Lower leg skin (tissue), 4 donors: ENCODE measurements at places on chromosomes 12 and 14. TPM values are rescaled to one million over a fixed set of nuclear protein-coding genes. Genes with fewer than 3 reads are reported as not detected.

Gene C12orf54
- not detected for total RNA-seq

Gene ZNF268
- total RNA-seq, result 24.6 TPM

DNA sequence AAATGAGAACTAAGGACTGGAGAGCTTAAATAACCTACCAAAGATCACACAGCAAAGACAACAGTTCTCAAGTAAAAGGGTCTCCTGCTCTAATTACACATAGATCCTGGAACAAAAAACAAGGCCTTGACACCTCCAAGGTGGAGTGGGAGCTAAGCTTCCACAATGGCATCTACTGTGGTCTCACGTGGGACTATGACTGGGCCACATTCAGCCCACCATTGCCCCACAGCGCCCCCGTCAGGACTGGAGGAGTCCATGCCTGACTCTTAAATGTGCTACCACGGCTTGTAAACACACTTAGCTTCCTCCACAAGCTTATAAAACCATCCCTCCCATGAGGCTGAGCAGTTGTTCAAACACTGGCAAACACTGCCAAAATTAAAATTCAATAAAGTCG, 88.5 kb downstream of the GCH1 start:
- DNase-seq, result no peak

Gene SLC6A15
- total RNA-seq, result 2.4 TPM

DNA sequence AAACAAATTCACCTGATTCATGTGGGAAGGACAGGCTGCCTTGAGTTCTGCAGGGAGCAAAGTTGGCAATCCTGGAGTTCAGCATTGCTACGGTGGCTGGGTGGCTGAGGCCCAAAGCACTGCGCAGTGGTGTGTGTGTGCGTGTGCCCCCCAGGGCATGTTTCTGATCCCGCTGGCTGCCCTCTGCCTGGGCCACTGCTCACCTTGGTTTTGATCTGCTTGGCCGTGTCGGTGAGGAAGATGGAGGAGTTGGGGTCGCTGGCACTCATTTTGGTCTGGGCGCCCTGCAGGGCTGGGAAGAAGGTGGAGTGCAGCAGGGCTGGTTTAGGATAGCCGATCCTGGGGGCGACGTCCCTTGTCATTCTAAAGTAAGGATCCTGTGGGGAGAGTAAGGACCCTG, 19.1 kb downstream of the SLC25A47 start:
- DNase-seq, result peak; percentile 73

GRCh38 chr14:92451245-92451644, 62.3 kb upstream of the RIN3 start:
- DNase-seq, result peak; percentile 73
